ENCODE measurements at places on chromosomes 7 and 10.

GRCh38 chr7:155648752-155649339, 4.4 kb downstream of the RBM33 start:
- DNase-seq, result no peak

DNA sequence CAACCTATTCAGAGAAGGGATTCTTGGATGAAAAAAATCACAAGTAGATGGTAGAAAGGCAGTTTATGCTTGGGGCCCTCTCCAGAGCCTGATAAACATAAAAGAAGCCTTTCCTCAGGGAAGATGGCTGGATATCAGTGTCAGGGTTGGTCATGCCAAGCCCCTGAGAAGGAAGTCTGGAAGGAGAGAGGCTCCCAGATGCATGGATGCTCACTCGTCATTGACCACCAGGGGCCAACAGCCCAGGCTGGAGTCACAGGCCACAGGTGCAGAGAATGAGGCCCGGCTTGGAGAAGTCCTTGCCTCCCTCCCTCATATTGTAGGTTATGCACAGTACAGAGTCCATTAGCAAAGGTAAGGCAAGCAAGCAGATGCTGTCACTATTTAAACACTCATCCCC, 506.7 kb downstream of the GRID1 start:
- no peak for DNase-seq

GRCh38 chr10:102040305-102041050, 15.5 kb downstream of the ARMH3 start:
- no peak for DNase-seq

- no peak for DNase-seq
Measured at GRCh38 chr7:132942701-132943100, 139.2 kb downstream of the CHCHD3 start.

DNA sequence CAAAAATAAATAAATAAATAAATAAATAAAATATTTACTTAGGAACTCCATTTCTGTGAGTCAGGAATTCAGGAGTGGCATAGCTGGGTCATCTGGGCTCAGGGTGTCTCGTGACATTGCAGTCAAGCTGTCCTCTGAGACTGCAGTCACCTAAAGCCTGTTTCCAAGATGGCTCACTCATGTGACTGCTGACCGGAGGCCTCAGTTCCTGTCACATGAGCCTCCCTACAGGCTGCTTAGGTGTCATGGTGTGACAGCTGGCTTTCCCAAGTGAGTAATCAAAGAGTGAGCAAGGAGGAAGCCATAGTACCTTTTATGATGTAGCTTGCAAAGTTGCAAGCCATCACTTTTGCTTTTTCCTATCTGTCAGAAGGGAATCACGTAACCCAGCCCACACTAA, 128.6 kb upstream of the KCTD7 start:
- DNase-seq, result no peak

GRCh38 chr7:137952426-137952805, 49.5 kb downstream of the CREB3L2 start:
- no peak for DNase-seq

DNA sequence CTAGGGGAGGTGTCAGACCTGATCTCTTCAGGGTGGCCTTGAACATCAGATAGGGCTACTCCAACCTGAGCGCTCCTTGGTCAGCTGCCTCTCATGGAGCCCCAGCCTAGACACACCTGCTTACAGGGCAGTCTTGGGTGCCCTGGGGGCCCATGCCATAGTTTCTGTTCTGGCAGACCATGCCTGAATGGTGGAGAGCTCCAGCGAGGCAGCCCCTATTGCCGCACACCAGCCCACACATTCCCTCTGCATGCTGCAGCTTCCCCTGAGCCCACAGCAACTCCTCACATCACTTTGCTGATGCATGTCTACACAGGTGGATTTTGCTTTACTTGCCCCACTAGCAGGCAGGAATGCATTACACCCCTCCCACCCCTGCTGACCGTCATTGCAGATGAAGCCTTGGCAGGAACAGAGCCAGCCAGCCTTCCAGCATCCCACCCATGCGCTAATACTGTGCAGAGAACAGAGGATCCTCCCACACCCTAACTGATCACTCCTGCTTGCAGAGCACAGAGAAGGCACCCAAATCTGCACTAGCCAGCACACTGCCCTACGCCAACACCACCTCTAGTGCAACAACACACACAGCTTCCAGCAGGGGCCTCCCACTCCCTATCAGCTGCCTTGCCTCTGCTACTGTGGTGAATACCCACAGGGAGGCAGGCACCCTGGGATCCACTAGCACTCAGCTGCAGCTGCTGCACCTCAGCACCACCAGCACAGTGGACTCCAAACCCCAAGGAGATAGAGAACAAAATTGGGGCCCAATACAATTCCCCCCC, 43.0 kb upstream of the GRM3 start:
- no peak for DNase-seq

DNA sequence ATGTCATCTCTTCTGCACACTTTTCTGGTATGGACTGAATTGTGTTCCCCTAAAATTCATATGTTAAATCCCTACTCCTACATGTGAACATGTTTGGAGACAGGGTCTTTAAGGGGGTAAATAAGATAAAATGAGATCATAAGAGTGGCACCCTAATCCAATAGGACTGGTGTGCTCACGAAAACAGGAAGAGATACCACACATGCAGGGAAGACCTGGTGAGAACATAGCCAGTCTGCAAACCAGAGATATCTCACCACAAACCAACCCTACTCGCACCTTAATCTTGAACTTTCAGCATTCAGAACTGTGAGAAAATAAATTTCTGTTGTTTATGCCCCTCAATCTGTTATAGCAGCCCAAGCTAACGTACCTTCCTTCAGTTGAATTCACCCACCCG, 51.8 kb downstream of the VWDE start:
- DNase-seq, result no peak

DNA sequence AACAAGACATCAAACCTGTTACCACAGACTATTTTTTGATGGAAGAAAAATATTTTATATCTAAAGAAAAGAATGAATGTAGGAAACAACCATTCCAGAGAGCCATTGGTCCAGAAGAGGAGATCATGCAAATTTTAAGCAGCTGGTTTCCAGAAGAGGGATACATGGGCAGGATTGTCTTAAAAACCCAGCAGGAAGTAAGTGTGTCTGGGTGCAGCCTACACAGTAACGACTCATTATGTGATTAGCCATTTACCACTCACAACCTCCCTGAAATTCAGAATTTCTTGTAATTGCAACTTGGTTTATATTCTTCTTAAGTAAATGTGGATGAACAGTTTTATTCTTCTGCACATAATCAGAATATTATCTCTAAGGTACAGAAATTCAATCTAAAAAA, 46.2 kb downstream of the NOC3L start:
- no peak for DNase-seq

Data from stimulated activated CD8-positive, alpha-beta memory T cell treated with anti-CD3 and anti-CD28 coated beads, Interleukin-12 subunit alpha, Interleukin-12 subunit beta, amount 100 ng/mL, for 4 hours (primary cell).